ENCODE measurements at places on chromosomes 5 and 9.
A peak's percentile ranks its signal among the peaks of the same experiment; 100 is the strongest.

- DNase-seq, result no peak
These were observed 307.2 kb downstream of the GADD45G start for GRCh38 chr9:89911721-89912604.

DNA sequence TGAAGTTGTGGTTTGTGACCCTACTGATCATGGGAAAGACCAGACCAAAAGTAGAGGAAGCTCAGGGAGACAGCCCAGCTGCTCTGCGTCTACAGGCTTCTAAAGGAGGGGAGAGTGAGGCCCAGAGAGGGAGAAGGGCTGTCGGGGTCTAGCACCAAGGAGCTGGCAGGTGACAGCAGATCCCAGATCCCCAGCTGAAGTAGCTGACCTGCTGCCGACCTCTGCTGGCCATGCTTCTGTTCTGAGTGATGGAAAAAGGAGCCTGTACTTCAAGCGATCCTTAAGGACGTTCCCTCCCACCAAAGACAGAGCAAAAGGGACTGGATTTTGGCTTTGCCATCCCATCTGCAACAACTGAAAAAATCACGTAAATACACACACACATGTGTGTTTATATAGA is 22.7 kb upstream of the QSOX2 start:
- DNase-seq, result no peak

- DNase-seq, result peak; percentile 58
These were observed 363.3 kb upstream of the RPS23 start for GRCh38 chr5:82641331-82642003.

DNA sequence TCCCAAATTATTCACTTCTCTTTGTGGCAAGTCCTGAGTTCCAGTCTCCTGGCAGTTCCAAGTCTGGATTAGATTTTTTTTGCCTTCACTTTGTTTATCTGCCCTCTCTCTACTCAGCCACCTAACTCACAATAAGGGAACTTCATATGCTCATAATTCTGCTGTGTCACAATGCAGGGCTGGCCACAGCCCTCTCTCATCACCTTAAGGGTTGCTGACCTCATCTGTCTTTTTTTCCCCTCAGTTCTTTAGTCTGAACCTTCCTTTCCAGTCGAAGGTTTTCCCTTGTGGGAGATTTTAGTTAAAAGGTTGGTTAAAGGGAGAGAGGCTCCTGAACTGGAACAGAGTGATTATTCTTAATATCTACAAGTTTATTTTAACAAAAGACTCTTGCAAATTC is 4.1 kb downstream of the BAG1 start:
- DNase-seq, result no peak

GRCh38 chr5:110612794-110613247 is 113.7 kb downstream of the TMEM232 start:
- no peak for DNase-seq

- no peak for DNase-seq
These were observed 8.5 kb upstream of the ACSL6 start for GRCh38 chr5:132019857-132020555.

DNA sequence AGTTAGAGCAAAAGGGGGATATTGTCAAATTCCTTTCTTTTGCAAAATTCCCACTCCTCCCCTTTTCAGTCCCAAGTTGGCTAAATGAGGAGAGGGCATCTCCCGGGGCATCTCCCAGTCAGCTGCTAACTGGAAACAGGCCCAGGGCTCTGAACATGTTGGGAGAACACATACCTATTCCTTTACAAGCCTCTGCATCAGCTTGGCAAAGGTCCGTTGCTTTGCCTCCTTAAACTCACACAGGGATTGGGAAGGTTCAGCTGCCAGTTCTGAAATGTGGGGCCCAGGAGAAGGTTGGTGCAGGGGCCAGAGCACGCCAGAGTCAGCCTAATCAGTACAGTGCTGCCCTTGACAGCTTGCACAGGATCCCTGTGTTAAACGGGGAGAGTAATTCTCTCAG is 11.0 kb upstream of the DMRT3 start:
- DNase-seq, result no peak

DNA sequence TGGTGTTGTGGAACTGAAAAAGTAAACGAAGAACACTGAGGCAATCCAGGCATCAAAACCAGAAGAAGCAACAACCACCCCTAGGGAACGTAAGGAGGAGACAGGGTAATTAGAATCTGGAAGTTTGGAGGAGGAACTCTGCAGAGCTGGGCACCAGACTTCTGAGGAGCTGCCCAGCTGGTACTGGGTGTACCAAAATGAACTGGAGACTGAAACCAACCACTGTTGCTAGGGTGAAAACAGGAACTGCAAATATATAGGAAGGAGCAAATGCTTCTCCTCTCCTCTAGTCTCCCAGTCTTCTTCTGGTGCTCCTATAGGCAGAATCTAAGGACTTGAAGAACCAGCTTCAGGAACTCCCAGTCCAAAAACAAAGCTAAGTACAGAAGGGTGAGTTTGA is 189.8 kb downstream of the ELAVL2 start:
- no peak for DNase-seq

DNA sequence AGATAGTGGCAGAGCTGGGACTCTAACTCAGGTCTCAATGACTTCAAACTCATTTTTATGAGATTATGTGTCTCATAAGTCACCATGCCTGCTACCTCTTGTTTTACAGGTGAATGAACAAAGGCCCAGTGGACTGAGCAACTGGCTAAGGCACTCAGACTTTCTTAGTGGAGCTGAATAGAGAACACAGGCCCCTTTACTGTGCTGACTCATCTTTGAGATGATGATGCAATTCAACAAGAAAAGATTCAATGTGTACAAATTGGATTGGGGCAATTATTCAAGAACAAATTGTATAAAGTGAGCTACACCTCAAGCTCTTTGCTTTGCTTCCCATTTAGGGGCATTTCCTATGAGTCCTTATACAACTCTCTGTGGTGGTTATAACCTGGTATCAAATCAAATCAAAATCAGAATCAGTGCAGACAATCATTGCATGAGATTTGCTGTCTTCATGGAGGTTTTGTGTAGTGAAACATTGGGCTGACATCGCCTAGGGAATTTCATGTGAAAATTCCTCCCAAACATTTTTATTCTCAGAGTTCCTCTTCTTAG is 84.3 kb upstream of the PPP2R2B start:
- no peak for DNase-seq

Measured in NCI-H526 (cell line).